GOT3 (cell line): ENCODE measurements at places on chromosomes 12 and 14.

- no peak for DNase-seq
These were observed 116.5 kb downstream of the PLXNC1 start for GRCh38 chr12:94264736-94265485.

GRCh38 chr12:91327889-91328288 lies 145.3 kb upstream of the DCN start:
- no peak for DNase-seq

GRCh38 chr14:26810631-26811030 lies 212.8 kb upstream of the NOVA1 start:
- DNase-seq, result no peak

- no peak for DNase-seq
These were observed 58.9 kb downstream of the FBXO34 start for GRCh38 chr14:55329999-55330710.

DNA sequence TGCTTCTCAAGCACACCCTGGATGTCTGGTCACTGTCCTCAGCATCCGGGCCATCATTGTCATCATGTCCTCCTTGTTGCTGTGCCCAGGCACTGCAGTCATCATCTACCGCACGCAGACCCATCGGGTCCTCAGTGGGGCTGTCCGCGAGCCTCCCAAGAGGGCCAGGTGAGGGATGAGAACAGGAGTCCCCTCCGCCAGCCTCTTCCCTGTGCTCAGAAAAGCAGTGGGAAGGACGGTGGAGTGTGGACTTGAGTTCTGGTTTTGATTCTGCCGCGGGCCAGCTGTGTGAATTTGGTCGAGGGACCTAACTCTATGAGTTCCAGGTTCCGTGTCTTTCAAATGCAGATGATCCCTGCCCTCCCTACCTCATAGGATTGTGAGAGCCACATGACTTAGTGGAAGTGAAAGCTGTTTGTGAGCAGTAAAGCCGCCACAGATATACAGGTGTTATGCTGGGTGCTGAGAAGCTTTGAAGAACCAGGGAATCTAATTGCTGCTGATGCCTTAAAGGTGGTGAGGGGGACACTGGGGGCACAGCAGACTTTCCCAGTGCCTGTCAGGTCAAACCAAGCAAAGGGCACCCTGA lies 122.9 kb upstream of the RAP1B start:
- DNase-seq, result no peak

GRCh38 chr12:6813363-6813762 lies 8.3 kb upstream of the GPR162 start:
- DNase-seq, result no peak

DNA sequence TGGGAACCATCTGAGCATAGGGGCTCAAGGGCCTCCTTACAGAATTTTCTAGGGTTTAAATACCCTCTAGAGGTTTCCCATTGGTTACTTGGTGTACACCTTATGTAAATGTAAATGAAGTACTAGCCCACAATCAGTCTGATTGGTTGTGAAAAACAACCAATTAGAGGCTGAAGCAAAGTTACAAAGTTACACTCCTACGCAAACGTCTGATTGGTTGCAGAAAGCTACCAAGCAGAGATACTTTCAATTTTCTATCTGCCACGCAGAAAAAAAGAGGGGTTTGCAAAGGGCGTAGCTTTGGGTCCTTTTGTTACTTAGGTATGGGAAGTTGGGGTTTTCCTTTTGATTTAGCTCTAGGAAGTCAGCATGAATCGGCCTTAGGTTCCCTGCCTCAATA lies 1.8 kb upstream of the TMEM19 start:
- DNase-seq, result no peak

DNA sequence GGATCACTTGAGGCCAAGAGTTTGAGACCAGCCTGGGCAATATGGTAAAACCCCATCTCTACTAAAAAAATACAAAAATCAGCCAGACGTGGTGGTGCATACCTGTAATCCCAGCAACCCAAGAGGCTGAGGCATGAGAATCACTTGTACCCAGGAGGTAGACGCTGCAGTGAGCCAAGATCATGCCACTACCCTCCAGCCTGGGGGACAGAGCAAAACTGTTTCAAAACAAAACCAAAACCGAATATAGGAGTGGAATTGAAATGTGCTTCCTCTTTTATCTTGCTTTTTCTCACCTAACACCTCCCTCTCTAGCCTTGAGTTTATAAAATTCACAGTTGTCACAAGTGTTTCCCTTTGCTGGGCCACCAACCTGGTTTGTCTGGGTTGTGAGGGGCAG lies 181.9 kb downstream of the PAH start:
- DNase-seq, result no peak

- DNase-seq, result no peak
These were observed 417.2 kb upstream of the NOVA1 start for GRCh38 chr14:27015065-27015464.

DNA sequence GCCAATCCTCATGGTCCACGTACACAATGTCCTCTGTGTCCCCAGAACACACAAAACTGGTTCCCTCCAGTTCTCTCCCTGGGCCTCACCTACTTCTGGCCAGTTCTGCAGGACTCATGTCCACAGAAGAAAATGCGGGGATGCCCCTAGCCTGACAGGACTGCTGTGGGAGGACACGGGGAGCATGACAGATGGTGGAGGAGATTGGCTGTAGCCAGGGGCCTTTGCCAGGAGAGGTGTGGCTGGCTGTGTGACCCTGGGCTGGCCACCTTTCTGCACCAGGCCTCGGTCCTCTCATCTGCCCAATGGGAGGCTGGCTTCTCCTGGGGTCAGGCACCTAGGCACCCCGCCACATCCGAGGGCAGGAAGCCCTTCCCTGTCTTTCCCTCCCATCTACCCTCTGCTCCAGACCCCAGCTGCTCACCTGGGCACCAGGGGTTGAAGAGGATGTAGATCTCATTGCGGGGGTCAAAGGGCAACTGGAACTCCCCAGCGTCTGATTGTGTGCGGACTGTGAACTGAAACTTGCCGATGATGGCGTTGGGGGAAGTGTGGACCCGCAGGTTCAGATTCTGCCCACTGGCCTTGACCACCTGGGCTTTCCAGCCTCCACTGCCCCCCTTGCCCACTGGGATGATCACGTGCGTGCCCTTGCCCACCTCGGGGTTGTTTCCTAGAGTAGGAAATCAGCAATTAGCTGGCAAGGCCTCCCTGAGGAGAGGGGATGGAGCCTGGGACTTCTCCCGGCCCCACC lies 2.8 kb downstream of the TGM1 start:
- DNase-seq, result no peak

DNA sequence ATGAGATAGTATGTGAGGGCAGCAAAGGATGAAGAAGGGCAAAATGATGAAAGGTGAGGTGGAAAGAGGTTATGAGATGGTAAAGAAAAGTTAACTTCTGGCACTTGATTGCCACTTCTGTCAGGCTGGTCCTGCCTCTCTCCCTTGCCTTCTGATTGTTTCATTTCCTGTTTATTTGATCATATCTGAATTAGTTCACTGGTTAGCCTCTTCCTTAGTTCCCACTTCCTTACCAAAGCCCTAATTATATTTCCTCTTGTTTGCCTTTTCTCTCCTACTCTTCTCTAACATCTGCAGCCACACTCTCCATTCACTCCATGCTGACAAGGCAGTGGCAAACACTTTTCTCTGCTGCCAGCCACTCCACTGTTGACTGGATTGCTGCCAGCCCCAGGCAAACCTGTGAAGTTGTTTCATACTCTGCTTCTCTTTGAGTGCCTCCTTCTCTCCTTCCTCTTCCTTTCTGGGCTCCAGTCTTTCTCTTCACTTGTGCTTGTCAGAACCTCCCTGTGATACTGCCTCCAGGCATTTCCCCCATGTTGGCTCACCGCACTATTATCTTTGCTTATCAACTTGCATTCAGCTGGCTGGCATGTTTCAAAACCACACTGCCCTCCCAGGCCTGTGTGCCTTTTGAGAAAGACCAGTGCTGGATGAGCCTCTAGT lies 8.1 kb downstream of the PNP start:
- DNase-seq, result no peak

DNA sequence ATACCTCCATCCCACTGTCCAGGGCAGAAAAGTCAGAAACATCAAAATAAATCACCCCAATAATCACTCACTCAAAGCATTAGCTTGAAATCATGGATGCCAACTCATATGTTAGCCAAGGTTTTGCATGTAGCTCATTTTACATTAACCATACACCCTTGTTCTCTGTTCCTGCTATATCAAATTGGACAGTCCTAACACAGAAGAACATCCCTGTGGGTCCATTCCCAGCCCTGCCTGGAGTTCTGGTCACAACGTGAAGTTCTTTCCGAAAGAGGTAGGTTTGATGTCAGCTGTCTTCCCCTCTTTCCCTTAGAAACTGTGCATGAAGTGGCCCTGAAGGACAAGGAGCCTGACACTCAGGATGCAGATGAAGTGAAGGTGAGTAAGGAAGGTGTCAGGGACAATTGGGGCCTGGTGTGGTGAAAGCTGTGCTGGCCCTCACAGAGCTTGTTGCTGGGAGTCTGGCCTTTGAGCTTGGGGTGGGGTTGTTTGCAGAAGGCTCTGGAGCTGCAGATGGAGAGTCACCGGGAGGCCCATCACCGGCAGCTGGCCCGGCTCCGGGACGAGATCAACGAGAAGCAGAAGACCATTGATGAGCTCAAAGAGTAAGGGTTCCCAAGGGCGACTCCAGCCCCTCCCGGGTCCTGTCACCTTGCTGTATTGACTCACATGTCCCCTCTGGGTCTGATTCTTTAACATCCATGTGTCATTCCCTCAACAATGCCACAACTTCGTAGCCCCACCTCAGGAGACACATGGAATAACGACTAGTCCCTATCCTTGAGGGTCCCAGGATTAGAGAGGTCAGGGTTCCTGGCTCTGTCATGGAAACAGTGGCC lies 15.0 kb upstream of the PIP4K2C start:
- DNase-seq, result no peak

GRCh38 chr12:32025906-32026305 lies 66.7 kb downstream of the RESF1 start:
- no peak for DNase-seq

DNA sequence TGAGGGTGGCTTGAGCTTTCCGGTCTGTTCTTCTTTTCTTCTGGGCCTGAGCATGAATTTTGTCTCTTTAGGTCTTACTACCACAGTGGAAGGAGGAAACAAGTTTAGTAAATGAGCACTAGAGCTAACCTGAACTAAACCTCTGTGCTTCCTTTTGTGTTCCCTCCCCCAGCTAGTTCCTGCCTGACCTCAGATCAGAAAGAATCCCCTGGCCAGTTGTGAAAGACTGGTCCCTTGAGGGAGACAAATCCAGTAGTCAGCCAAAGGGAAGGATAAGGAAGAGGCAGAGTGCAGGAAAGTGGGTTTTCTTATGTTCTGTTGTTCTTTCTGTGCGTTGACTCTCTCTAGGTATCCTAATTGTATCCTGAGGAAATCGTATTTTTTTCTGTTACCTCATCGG lies 17.5 kb downstream of the ZNF664 start:
- no peak for DNase-seq

- no peak for DNase-seq
These were observed 798 bp downstream of the PDZRN4 start for GRCh38 chr12:41188841-41189394.

DNA sequence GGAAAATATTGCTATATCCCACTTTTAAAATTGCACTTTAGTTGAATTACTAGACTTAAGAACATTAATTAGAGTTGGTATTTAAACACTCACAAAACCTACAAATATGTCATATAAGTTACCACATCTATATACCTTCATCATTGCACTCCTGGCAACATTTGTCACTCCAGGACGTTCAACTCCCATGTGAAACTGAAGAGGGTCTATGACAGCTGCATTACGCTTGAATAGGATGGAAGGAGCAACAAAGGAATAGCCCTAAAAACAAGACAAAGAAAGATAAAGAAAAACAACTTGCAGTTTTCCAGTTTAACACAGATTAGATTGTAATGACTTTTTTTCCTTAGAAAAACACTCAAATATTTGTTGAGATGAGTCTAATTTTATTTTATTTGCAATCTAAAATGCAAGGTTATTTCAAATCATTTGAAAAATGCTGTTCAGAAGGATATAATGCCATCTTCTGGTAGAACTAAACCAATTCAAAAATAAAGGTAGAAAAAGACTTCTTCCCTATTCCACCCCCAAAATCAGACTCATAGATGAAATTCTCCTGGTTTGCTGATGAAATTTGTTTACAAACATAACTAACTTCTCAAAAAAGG lies 84.3 kb upstream of the TTC7B start:
- no peak for DNase-seq

- DNase-seq, result no peak
These were observed 117.5 kb downstream of the DAAM1 start for GRCh38 chr14:59305836-59306555.

GRCh38 chr14:100703386-100704220 lies 23.1 kb upstream of the DLK1 start:
- DNase-seq, result no peak

GRCh38 chr14:23352506-23353432 lies at the start of gene SLC22A17:
SLC22A17 (minus strand) TSS chr14:23352887.
- DNase-seq, result no peak

DNA sequence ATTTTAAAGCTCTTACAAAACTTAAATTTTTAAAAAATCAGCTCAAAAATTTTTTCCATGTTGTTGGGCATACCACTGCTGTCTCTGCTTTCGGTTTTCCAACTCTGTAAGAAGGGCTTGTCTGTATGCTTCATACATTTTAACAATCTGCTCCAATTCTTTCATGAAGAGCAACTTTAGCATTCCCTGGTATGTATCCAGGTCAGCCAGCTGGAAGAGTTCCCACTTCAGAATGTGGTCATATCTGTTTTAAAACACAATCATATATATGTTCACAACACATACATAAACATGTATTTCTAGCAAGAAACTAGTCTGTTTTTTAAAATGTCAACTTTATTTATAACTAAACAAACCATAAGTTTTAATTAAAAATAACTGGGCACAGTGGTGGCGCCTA lies 33.0 kb downstream of the SAV1 start:
- no peak for DNase-seq

DNA sequence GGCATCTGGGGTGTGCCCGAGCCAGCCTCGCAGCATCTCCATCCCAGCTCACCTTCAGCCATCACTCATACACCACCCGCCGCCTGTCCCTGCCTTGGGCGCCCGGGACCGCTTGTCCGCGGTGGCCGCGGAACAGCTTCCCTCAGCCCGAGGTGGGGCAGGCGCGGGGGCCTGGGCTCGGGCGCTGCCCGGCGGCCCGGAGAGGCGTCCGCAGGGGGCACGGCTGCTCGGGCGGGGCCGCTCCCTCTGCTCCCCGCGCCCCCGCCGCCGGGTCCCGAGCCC lies 430 bp downstream of the SLC41A2 start:
- DNase-seq, result no peak

DNA sequence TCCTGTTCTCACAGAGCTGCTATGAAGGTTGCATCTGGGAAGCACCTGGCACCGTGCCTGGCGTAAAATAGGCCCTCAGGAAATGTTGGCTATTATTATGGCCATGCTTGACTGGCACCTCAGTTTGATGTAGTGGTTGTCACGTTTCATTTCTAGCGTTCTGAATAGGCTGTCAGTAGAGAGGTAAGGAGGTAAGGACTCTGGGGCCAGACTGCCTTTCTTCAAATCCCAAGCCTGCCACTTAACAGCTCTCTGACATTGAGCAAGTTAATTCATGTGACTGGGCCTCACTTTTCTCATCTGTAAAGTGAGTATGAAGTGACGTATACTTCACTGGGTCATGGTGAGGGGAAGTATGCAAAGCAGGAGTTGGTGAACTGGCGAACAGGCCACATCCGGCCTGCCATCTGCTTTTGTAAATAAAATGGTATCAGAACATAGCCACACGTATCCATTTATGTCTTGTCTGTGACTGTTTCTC lies 196.2 kb downstream of the CACNA1C start:
- DNase-seq, result no peak
